ENCODE measurements at places on chromosomes 5 and 9. TPM values are rescaled to one million over a fixed set of nuclear protein-coding genes. Genes with fewer than 3 reads are reported as not detected.

The BSPRY gene
- 0.35 TPM for total RNA-seq

The SPINK6 gene
- total RNA-seq, result not detected

The PCDHB11 gene
- not detected for total RNA-seq

- no peak for DNase-seq
Observed at GRCh38 chr9:34185778-34186551, 7.1 kb downstream of the UBAP1 start.

DNA sequence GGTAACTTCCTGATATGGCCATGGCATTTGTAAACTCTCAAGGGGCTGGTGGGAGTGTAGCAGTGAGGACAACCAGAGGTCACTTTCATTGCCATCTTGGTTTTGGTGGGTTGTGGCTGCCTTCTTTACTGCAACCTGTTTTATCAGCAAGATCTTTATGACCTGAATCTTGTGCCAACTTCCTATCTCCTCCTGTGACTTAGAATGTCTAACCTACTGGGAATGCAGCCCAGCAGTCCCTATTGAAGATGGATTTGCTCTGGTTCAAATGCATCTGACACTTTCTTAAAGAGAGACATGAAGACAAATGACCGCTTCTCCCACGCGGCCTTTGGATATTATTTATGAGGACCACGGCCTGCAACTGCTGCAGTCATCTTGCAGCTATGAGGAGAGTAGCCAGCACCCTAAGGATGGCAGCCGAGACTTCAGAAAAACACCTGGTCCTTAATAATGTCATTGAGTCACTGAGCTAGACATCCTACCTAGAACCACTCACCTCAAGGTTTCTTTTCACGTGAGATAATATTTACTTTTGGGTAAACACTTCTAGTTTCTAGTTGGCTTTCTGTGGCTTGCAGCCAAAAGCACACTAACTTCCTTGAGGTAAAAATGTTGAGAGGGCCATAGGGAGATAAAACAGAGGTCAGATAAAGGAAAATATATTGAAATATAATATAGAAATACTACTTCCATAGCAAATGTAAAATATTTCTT, 28.2 kb downstream of the CETN3 start:
- no peak for DNase-seq

DNA sequence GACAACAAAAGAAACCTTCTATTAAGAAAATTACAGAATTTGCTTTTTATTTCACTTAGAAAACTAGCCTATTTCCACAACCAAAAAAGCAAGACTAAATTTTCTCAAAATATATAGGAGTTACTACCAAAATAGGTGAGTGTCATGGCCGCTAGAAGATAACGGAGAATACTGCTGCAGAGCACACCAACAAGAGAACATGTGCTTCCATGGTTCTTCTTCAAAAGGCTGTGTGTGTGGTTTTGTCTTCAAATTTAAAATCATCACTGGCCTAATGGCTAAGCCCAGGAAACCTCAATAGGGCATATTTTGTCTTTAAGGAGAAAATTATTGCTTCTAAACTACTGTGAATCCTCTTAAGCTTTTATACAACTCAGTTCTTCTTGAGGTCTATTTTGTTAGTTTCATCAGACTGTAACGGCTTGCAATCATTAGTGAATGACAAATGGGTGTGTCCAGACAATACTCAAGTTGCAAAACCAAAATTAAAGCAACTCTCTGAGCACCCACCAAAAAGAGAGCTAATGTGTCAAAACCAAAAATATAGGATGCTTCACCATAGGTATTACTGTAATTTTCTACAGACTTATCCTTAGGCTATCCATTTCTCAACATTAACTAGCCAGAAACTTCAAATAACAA, 3.3 kb downstream of the SETX start:
- DNase-seq, result no peak

GRCh38 chr9:97511655-97512427, 10.4 kb downstream of the TMOD1 start:
- DNase-seq, result no peak

- DNase-seq, result no peak
Observed at GRCh38 chr9:10265153-10265631, 347.6 kb downstream of the PTPRD start.

DNA sequence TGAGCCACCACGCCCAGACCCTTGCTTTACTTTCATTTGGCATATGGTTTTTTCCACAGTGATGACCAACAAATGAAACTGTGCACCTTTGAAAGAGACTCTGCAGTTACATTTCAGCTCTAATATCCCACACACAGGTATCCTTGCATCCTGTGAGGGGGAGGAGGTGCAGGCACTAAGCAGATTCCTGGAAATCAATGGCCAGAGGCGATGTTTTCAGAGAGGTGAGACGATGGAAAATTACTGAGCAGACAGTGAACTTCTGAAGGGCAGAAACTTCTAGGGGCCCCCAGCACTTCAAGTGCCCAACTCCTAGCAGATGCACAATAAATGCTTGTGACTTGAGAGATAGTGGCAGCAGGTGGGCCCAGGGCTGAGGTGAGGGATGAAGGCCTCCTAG, 29.8 kb upstream of the GNE start:
- no peak for DNase-seq

DNA sequence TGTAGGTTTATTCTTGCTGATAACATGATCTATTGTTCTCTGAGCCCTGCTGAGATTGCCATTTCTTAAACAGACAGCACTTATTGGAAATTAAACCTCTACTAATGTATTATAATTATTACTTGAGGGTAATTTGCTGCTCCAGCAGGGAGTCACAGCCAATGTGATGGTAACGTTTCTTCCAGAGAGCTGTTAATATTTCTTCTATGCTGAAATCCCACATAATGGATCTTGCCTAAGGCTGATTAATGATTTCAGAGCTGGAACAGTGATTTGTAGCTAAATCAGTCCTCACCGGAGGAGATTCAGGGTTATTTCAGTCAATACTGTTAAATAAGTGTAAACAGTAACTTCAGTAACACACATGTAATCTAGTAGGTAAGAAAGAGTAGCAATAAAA, 170.1 kb downstream of the CDH12 start:
- no peak for DNase-seq

GRCh38 chr5:179142434-179143198, 82.4 kb downstream of the ZNF354C start:
- DNase-seq, result no peak
